ENCODE measurements at places on chromosomes 7 and 10.

DNA sequence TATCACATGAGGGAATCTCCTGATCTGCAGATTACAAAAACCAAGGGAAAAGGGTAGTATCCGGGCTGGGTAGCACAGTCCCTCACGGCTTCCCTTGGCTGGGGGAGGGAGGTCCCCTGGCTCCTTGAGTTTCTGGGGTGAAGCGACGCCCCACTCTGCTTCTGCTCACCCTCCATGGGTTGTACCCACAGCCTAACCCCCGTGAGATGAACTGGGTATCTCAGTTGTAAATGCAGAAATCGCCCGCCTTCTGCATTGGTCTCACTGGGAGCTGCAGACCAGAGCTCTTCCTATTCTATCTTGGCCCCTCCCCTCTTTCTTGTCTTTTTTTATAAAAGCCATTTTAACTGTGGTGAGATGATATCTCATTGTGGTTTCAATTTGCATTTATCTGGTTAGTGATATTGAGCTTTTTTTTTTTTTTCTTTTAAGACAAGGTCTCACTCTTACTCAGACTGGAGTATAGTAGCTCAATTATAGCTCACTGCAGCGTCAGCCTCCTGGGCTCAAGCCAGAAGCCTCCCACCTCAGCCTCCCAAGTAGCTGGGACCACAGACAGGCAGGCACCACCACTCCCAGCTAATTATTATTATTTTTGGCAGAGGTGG is 87.8 kb downstream of the ABCC2 start:
- no peak for DNase-seq

DNA sequence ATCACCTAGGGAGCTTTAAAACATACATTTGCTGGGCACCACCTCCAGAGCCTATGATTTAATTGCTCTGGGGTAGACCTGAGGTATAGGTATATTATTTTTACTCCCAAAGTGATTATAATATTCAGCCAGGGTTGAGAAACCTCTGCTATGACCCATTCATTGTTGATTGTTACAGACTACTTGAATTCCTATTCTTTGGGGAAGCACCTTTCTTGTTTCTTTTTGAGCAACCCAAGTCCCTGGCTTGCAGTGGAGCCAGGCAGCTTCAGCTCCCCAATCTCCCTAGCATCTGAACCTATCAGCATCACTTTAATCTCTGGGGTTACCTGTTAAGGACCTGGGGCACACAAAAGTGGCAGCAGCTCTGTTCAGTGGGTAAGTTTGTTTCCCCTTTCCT is 8.6 kb downstream of the PRKG1 start:
- no peak for DNase-seq

DNA sequence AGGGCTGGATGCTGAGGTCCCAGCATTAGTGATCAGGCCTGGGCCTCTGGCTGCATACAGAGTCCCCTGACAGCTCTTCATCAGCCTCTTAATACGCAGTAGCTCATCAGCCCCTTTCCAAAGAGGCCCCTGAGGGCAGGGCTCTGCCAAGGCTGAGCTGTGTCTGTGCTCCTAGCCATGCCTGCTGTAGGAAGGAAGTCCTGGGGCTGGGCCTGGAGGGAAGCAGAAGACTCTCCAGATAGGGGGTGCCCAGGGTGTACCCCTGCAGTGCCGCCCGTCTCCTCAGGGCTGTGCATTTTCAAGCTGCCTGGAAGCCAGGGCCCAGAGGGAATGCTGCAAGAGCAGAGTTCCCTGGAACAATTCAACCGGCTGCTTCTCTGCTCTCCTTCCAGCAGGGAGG is 7.3 kb upstream of the RET start:
- DNase-seq = no peak

GRCh38 chr10:14173706-14174594 is 156.8 kb downstream of the FRMD4A start:
- DNase-seq = no peak

GRCh38 chr10:128016423-128017060 is 109.6 kb downstream of the PTPRE start:
- no peak for DNase-seq

DNA sequence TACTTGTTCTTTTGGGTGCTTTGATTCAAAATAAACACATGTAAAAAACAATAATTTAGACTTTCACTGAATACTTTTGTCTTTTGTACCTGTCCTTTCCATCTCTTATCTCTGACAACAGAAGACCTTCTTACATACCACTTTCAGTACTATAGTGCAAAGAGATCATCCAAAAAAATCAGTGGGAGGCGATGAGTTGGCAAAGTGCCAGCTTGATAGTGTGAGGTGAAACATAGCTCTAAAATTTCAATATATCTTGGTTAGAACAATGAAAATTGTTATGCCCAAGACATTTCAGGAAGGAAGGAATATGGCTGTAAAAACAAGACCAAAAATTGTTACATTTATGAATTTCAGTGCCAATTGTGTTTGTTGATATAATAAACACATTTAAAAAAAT is 390.2 kb upstream of the COBL start:
- no peak for DNase-seq

All from activated CD8-positive, alpha-beta memory T cell treated with anti-CD3 and anti-CD28 coated beads for 4 hours (primary cell).